ENCODE measurements at places on chromosomes 13 and 19.

GRCh38 chr13:37344056-37344455 is 238.6 kb upstream of the CSNK1A1L start:
- DNase-seq: no peak

DNA sequence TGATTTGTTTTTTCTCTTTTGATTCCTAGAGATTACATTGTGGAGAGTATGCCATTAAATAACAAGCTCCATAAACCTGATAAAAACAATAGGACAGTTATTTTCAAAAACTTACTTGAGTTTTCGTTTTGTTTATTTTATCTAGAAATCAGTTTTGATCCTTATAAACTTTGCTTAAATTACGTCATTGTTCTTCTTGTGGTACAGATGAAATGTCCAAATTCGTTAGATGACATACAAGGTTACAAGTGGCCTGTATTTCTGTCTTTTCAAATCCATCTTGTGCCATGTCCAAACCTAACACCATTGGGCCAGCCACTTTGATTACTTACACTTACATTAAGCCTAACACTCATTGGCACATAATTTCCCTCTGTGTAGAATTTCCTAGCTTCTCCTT is 372.0 kb downstream of the PCDH9 start:
- no peak for DNase-seq

DNA sequence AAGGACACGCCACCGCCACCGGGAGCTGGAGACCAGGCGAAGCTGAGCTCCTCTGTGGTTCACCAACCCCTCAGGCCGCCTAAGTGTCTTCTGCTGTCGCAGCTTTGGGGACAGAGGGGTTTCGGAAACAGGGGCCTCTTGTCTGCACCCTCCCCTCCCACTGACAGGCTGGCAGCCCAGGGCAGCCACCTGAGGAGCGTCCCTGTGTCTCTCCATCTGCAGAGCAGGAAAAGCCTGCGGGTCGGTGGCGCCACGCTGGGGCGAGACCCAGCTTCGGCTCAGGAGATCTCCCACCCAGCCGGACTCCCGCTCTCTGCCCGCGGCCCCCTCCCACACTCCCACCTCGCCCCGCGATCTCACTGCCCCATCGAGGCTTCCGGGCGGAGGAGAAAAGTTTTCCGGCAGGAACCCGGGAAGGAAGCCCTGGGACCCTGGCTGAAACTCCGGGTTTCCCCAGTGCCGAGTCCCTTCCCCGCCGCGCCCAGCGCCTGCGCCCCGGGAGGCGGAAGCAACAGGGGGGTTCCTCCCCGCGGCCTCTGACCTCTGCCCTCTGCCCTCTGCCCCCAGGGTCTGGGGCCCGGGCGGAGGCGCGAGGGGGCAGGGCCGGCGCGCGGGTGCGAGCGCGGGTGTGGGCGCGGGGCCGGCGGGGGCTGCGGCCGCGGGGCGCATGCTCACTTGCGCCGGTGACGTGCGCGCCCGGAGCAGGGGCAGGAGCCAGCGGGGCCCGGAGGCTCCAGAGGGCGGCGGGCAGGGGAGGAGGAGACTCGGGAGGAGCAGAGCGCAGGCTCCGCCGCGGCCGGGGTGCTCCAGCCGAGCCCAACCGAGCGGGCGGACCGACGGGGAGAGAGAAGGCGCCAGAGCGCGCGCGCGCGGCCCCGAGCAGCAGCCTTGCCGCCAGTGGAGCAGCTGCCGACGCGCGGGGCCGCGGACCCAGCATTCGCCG is at the start of gene ATP11A:
TSS of gene ATP11A (plus strand) at position 736 of the 943 bp plus-strand sequence. CDS start 379 bp downstream, outside the sequence.
- no peak for DNase-seq

DNA sequence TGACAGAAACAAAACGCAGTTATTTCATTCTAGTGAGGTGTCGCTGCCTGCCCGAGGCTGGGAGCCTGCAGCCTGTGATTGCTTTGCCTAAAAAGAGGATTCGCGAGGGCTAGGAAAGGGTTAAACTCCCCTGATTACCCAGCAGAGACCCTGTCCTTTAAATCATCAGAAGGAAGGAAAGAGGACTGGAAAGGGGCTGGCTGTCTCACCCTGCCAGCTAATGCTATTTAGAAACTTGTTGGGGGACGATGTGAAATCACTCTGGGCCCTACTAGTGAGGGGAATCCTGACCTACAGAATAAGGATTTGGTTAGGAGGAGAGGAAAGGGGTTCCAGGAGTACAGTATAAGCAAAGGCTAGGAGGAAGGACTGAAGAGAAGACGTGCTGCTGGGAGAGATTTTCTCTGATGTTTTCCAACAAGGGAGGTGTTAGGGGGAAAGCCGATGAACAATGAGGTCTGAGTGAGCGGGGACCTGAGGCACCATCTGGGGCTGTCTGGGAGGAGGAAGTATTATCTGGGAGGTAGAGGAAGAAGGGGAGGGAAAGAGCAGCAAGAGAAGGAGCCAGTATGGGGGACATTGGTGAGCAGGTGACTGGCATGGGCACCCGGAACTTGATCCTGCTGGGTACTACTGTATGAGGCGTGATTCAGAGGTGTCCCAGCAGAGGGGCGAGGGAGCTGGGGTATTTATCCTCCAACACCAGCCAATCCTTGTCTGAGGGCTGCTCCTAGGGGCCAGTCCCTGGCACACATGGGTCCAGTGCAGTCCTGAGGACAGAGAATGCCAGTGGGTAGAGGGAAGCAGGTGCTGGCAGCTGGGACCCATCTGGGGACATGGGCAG is 55.7 kb upstream of the PTPRS start:
- no peak for DNase-seq

GRCh38 chr13:74070513-74070912 is 63.7 kb downstream of the KLF12 start:
- no peak for DNase-seq

- DNase-seq: no peak
Observed at GRCh38 chr13:25214491-25215252, 42.6 kb upstream of the AMER2 start.

- DNase-seq: no peak
Observed at GRCh38 chr13:21035498-21035897, 25.9 kb downstream of the LATS2 start.

Measured in cortex of kidney (tissue), 1 donor.